ENCODE measurements at places on chromosomes 11 and 22.

DNA sequence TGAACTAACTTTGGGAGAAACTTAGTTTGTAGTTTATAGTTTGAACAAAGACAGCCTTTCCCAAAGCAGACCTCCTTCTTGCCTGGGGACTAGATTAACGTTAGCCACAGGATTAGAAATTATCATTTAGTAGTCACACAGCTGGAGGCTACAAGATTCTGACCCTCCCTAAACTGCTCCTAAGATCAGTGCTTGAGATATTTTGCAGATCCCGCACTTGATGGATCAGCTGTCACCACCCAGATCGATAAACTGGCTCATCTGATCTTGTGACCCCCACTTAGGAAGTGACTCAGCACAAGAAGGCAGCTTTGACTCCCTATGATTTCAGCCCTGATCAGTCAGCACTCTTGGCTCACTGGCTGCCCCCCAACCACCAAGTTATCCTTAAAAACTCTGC is 1.6 kb downstream of the SLC22A24 start:
- no peak for DNase-seq

DNA sequence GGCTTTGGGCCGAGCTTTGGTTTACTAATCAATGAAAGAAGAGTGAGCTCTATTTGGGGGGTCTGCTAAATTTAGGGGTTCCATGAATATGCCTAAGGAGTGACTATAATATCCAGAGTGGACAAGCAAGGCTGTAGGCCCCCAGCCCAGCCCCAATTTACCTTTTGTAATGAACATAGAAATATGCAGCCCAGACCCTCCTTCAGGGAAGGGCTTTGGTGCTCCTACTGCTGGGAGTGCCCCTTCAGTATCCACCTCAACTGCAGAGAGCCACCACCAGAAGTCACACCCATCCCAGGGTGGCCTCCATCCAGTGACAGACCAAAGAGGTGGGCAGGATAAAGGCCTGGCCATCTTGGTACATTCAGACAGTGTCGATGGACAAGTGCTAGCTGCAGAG is 43.1 kb downstream of the CHST1 start:
- DNase-seq = no peak

- peak; percentile 63 for DNase-seq
Observed at GRCh38 chr22:44351685-44352377, 39.1 kb upstream of the SHISAL1 start.

GRCh38 chr22:23393721-23394320 is 186.3 kb downstream of the IGLL1 start:
- DNase-seq = no peak

GRCh38 chr22:18075720-18076497 is 1.9 kb upstream of the PEX26 start:
- peak; percentile 29 for DNase-seq

DNA sequence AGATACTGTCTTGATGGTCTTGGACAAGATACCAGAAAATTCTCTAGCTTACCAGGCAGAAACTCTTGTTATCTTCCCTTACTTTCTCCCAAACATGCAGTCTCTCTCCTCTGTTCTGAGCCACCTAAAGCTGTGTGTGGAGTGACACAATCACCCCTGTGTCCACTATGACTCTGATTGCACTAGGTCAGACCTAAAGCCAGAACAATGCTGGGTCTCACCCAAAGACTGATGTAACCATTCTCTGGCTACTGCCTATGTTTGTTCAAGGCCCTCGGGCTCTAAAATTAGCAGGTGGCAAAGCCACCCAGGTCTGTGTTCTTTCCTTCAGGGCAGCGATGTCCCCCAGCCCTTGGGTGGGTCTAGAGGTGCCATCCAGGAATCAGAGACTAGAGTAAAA is 200.5 kb downstream of the KCNA4 start:
- DNase-seq = no peak

DNA sequence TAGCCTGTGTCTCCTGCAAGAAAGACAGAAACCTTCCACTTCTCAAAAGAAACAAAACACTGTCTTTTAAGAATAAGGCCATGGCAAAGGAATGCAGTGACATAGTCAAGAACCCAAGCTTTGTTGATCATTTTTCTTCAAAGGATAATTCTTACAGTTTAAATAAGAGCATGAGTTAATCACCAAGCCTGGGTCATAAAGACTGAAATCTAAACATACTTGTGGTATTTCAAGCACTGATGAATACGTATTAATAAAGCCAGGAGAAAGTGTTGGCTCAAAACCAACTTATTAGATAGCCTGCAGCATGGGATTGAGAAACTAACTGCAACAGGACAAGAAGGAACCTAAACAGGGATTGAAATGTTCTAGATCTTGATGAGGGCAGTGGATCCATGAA is 143.3 kb upstream of the MTNR1B start:
- no peak for DNase-seq

GRCh38 chr22:26502688-26503561 is 9.3 kb downstream of the TFIP11 start:
- peak; percentile 63 for DNase-seq

DNA sequence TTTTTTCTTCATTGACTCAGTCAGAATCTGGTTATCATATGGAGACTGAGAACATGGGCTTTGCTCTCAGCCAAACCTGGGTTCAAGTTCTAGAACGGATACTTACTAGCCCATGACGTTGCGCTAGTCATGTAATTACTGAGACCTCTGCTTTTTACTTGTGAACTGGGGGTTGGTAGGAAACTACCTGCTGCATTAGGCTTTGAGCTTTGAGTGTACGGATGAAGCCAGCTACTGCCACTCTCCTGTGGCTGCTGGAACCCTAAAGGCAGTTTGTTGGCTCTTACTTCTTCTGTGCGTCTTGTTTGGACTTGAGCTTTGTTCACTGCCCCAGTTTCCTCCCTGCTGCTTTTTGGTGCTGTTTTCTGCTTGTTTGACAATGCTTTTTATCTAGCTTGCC is 18.1 kb downstream of the PPP6R2 start:
- no peak for DNase-seq

GRCh38 chr11:15145615-15146014 is 30.9 kb downstream of the INSC start:
- no peak for DNase-seq
